ENCODE measurements at places on chromosomes 13 and 19.
A peak's percentile ranks its signal among the peaks of the same experiment; 100 is the strongest.

- no peak for DNase-seq
These were observed 7.4 kb upstream of the IGFL1 start for GRCh38 chr19:46221981-46222610.

- no peak for DNase-seq
These were observed 697.8 kb downstream of the DACH1 start for GRCh38 chr13:71169180-71169579.

- DNase-seq, result no peak
These were observed 36.0 kb upstream of the LAMP1 start for GRCh38 chr13:113260996-113261395.

- DNase-seq, result no peak
These were observed 64.5 kb upstream of the MRI1 start for GRCh38 chr19:13699786-13700185.

- DNase-seq, result no peak
These were observed 47.8 kb downstream of the TSHZ3 start for GRCh38 chr19:31301306-31301980.

GRCh38 chr19:49127674-49128544 is 8.6 kb downstream of the PPFIA3 start:
- peak; percentile 93 for DNase-seq

GRCh38 chr19:4909156-4909896 is at the start of gene UHRF1:
Gene UHRF1 (plus strand): TSS chr19:4909501. CDS start chr19:4910886, 1,385 bp downstream.
- DNase-seq, result peak; percentile 68

GRCh38 chr19:19613506-19613905 is 5.0 kb downstream of the PBX4 start:
- DNase-seq, result no peak

- DNase-seq, result no peak
These were observed 20.8 kb upstream of the ZNF266 start for GRCh38 chr19:9456018-9456689.

Data from stimulated activated CD4-positive, alpha-beta T cell treated with anti-CD3 and anti-CD28 coated beads, Interleukin-12 subunit alpha, Interleukin-12 subunit beta, amount 100 ng/mL, for 4 hours (primary cell).